ENCODE measurements at places on chromosomes 1 and 21.

GRCh38 chr1:90781534-90781933 is 64.4 kb upstream of the BARHL2 start:
- no peak for DNase-seq

- DNase-seq, result no peak
These were observed 28.0 kb upstream of the KAZN start for GRCh38 chr1:14570514-14570913.

DNA sequence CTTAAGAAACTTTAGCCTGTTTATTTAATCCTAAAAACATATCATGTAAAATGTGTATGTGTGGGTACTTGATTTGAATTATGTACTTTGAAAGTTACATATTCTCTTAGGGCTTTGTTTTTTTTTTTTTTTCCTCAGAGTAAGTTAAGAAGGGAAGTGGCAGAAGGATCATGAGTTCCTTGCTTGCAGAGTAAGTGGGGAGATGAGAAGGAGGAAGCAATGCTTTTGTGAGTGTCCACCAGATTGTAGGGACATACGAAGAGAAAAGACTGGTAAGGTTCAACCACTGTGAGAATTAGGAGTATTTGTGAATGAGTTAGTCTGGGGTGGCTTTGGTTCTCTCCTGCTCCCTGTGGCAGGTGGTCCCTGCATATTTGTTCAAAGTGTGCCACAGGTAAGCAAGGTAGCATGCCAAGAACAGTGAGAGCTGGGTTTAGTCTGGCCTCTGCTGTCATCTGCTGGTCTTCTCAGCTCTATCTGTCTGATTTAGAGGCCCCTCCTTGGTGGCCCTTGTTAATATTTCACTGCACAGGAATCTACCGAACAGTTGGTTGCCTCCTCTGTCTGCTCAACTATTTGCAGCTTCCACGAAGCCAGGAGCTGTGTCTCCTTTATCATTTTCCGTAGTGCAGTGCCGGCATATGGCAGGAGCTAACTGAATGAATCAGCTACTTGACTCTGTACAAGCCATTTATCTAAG is 9.5 kb downstream of the DNM3 start:
- DNase-seq, result no peak

DNA sequence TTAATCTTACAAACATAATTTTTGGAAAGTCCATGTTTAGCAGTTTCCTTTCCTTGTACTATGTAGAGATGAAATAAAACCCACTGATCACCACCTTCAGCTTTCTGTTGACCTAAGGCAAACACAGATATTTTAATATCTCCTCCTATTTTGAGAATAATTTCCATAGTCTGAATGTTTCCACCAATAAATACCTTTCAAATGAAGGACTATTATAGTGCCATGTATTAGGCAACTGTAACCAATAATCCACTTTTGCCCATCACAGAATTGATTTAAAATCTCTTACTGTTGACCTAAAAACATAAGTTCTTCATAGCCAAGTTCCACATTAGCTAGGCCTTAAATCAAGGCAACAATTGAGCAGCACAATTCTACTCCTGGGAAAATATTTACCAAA is 1.8 kb downstream of the CDC42BPA start:
- DNase-seq, result no peak

DNA sequence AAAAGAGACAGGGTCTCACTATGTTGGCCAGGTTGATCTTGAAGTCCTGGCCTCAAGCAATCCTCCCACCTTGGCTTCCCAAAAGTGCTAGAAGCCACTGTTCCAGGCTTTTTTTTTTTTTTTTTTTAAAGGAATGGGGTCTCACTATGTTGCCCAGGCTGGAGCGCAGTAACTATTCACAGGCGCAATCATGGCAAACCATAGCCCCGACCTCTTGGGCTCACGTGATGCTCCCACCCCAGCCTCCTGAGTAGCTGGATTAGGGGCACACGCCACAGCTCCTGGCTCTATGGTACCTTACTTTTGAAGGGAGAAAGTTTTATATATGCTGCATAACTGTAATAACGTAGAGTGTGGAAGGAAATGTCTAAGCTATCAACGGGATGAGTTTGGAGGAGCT is 5.7 kb upstream of the ATP13A2 start:
- no peak for DNase-seq

GRCh38 chr1:111920221-111921024 is 69.0 kb downstream of the KCND3 start:
- DNase-seq, result no peak

- DNase-seq, result no peak
These were observed 838 bp upstream of the GRIK3 start for GRCh38 chr1:37035014-37035691.

DNA sequence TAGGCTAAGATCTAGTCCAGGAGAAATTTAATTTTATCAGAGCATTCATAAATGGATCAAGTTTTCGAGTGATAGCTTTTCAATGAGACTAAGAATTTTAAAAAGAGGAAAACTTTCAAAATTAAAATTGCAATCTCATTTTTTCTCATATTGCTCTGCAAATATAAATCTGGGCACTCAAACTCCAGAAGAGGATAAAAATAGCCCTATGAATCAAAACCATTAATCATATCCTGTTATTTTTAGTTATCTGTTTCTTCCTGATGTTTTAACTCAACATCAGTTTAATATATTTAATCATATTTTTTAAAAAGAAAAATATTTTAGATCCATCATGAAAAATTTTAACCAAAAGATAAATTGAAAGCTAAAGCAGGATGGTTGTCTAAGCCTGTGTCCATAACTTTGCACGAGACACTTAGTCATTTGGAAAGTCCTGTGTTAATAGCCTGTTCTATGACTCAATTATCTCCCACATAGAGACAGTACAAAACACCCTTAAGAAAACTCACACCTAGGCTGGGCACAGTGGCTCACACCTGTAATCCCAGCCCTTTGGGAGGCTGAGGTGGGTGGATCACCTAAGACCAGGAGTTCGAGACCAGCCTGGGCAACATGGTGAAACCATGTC is 17.1 kb upstream of the PRRC2C start:
- DNase-seq, result no peak

DNA sequence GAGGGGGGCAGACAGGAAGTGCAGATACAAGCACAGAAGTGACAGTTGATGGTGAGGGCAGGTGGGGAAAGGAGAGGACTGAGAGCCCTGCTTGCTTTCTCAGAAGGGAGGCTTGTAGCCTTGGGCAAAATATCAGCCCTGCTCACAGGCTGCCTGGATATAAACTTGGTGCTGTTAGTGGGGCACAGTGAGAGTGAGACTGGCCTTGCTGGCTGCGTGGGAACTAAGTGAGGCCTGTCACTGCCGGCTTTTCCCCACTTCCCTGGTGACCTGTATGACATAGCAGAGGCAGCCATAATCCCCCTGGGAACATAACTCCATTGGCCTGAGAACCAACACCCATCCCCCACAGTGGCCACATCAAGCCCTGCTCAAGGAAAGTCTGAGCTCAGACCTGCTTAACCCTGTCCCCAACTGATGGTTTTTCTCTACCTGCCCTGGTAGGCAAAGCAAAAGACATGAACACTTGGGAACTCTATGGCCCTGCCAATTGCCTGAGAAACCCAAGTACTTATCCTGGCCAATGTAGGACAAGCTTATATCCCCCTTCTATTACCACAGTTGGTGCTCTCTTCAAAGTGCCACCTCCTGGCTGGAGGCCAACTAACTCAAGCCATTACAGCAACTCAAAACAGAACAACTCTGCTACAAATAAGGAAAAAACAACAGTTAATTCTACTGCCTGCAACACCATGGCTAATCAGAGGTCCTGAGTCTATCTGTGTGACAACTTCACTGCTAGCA is 472.7 kb downstream of the PLPP3 start:
- no peak for DNase-seq

- no peak for DNase-seq
These were observed 110.1 kb downstream of the HMGB4 start for GRCh38 chr1:33973799-33974545.

DNA sequence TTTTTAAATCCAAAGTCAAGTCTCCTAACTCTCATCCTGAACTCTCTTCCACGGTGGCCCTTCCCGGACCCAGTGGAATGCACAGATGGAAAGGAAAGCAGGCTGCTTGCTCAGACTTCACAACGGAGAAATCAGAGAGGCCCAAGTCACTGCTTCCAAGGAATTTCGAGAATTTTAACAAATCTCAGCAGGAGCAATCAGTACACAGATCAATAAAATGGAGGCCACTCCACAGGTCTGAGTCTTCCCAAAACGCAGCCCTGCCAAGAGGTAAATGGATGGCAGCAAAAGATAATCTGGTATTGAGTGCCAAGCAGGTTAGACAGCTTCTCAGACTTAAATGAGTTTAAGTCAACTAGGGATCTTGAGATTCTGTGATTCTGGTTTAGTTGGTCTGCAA is 81.1 kb upstream of the TIAM1 start:
- no peak for DNase-seq

DNA sequence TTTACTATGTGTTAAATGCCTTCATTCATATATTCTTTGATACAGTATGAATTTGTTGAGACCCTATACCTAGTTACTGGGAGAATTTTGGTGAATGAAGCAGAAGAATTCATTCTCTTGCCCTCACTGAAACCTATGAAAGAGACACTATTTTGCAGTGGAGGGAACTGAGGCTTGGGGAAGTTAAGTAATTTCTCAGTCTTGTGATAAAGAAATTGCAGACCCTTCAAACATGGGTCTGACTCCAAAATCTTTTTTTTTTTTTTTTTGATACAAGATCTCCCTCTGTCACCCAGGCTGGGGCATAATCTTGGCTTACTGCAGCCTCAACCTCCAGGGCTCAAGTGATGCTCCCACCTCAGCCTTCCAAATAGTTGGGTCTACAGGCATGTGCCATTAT is 132.1 kb downstream of the DNM3 start:
- no peak for DNase-seq

DNA sequence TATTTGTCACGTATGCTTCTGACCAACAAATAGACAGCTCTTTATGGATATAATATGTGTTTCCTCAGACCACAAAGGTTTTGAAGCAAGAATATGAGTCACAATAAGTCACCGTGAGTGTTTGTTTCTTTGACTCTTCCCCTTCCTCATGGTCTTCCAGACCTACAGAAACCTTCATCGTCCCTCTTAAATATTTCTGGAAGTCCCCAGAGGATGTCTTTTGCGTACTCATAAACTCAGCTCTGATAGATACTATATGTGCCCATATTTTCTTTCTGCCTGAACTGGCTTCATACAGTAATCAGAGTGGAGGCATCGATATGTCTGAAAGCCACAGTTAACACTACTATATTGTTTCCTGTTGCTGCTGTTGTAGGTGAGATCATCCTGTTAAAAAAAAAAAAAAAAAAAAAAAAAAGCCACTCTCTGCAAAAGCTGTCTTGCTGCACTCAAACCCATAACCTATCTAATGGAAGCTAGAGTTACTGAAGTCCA is 38.4 kb downstream of the ADAMTS1 start:
- no peak for DNase-seq

DNA sequence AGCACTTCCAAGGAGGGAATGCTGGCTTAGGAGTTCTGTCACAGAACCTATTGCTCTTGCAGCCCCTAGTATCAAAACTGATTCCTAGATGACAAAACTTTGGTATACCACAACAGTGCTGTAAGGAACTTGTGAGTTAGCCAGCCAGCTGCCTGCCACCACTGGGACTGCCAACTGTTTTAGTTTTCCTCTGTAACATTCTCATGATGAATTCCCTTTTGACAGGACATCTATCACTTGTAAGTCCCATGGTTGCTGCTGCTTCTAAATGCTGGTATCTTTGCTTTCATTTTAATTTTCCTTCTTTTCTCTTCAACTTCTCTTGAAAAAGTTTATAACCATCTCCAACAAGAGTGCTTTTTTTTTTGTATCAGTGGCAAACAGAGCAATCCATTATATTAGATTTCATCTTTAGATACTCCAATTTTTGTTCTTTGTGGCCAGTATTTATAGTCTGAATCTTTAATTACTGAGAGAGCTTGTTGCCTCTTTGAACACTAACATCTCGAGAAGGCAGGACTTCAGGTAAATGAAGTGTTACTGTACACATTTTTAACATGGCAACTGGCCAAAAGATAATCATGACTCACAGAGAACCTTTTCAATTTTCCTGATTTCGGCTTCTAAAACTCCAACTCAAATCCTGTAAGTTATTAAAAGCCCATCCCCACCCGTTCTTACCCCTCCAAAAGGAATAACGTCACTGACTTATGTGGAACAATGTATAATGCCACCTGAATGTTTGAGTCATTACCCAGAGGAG is 19.8 kb downstream of the DBT start:
- DNase-seq, result no peak

GRCh38 chr1:6233376-6233775 is 2.4 kb downstream of the ICMT start:
- DNase-seq, result no peak

DNA sequence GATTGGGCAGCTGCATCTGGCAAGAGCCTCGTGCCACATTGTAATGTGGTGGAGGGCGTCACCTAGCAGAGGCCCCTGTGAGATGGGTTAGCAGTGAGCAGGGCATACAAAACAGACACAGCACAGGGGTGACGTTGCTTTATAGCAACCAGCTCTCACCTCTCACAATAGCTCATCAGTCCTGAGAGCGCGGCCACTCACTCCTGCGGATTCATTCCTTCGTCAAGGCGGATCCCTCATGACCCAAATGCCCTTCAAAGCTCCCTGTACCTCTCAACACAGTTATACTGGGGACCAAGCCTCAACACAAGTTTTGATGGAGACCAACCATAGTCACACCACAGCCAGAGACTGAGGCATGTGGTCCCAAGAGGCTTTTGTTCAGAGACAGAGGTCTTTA is 22.9 kb downstream of the SLC37A1 start:
- DNase-seq, result no peak

DNA sequence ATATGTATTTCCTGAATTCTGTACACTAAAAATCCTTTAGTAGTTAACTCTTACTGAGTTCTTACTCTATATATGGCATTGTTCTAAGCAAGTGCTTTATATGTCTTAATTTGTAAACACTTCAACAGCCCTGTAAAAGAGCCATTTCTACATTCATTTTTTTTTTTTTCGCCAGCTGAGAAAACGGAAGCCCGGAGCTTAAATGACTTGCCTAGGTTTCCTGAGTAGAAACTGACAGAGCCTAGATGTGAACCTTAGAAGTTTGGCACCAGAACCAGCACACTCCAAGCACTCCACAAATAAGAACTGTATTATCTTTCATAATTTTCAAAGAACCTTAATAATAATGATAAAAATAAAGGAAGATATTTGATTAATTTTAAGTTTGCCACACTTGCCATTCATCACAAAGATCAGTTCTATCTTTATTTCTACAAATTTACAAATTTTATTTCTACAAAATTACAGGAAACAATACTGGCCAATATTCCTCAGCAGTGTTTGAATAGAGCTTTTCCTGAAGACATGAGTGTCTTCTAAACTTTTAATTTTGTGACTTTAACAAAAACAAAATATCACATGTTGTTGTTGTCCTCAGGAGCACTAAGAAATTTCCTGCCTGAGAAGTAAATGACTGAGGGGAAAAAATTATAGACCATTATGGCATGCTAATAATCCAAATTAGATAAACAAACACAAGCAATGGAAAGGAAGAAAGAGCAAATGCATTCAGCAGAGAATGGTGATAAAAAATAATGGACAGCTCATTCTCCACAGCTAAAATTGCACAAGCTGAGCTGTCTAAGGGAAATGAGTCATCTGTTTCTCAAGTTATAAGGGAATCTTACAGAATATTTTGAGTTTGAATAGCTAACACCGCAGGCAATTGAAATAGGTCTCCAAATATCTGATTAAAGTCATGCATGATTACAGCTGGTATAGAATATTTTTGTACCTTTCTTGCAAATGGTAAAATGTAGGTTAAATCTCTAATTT is 71.2 kb downstream of the DPYD start:
- DNase-seq, result no peak

Measured in activated T-cell treated with anti-CD3 and anti-CD28 coated beads, Interleukin-2, amount 50 U/mL, for 24 hours (primary cell).